Activated T-helper 2 cell treated with anti-CD3 and anti-CD28 coated beads, Interferon-gamma antibody, Interleukin-2, Interleukin-4, amounts not matched to agents 10 μg/mL and 5 μg/mL and 100 μg/mL, durations not matched to agents 14 hours and 24 hours and 36 hours (primary cell): ENCODE measurements at places on chromosomes 7 and 10. TPM values are rescaled to one million over a fixed set of nuclear protein-coding genes. Genes with fewer than 3 reads are reported as not detected.
A peak's percentile ranks its signal among the peaks of the same experiment; 100 is the strongest.

PNLIPRP3 gene
- not detected in 2 replicates for total RNA-seq

GPR141 gene
- total RNA-seq, result not detected in 2 replicates

GHRHR gene
- not detected in 2 replicates for total RNA-seq

LIPM gene
- not detected in 2 replicates for total RNA-seq

BHLHA15 gene
- total RNA-seq, result 0.41 and 0.80 TPM in 2 replicates

SAMD9L gene
- total RNA-seq, result 12.6 and 15.3 TPM in 2 replicates

CCDC3 gene
- total RNA-seq, result 0.09 and 0.11 TPM in 2 replicates

SYNPO2L gene
- total RNA-seq, result 0.05 TPM in 1 of 2 replicates, not detected in the other

PLPP4 gene
- total RNA-seq, result not detected in 2 replicates

DNA sequence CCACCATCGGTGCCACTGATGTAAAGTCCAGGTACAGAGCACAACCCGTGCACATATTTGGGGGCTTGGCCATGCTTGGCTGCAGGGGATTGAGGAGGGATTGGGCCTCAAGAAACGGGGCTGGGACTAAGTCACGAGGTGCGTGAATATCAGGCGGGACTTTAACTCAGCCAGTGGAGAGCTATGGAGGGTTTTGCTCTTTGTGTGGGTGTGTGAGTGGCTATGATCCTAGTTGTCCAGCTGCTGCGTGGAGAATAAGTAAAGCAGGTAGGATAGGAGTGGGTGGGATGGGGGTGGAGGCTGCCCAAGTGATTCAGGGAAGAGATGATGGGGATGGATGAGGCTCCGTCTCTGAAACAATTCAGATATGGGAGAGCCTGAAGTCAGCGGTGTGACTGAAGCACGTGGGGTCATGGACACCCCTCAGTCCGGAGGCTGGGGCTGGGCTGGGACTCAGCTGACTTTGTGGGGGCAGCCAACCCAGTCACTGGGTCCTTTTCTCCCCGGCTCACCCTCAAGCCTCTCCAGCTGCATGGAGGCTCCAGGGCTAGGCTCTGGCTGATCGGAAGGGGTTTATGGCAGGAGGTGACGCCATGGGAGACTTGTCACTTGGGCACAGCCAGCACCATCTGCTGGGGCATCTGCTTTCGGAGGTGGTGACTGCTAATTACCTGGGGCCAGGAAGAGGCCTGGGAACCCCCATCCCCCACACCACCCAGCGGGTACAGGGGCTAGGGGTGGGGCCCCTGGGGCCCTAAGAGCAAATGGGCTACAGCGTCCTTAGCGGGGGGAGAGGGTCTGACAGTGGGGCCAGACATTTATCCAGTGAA, 1.7 kb upstream of the LFNG start:
- peak overlapping the region; percentile 52 for H3K4me3 ChIP-seq
- H3K36me3 ChIP-seq, result peaks cover 6% of the 10 kb centered on the region
- DNase-seq, result no peak
- peaks cover 24% of the 10 kb centered on the region for H3K4me1 ChIP-seq
- peaks cover 3% of the 10 kb centered on the region for H3K27me3 ChIP-seq

DNA sequence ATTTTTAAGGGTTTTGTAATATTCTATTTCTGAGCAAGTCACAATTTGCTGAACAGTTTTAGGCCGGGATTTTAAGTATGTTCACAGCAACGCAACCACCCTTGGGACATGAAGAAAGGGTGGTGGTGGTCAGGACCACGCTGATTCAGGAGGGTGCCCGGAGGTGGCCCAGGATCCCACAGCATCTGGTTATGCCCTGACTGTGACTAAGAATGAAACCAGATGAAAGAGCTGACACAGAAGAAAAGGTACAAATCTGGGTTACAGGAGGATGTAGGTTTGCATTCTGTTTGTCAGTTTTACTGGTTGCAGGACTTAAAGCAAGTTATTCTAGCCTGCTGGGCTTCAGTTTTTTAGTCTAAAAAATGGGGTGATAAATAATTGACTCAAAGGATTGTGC, 279.7 kb downstream of the CCSER2 start:
- H3K27me3 ChIP-seq, result peaks cover 5% of the 10 kb centered on the region
- no peak for DNase-seq
- H3K4me3 ChIP-seq, result no peak overlapping the region
- no peak overlapping the region for H3K27ac ChIP-seq

GRCh38 chr7:79361214-79361613, 92.3 kb downstream of the MAGI2 start:
- no peaks in the 10 kb centered on the region for H3K27me3 ChIP-seq
- H3K36me3 ChIP-seq, result no peaks in the 10 kb centered on the region
- DNase-seq, result no peak
- H3K27ac ChIP-seq, result no peak overlapping the region

GRCh38 chr10:96655461-96656197, 64.7 kb downstream of the PIK3AP1 start:
- H3K36me3 ChIP-seq, result peaks cover 23% of the 10 kb centered on the region
- no peak overlapping the region for H3K27ac ChIP-seq
- no peaks in the 10 kb centered on the region for H3K27me3 ChIP-seq

- peaks cover 79% of the 10 kb centered on the region for H3K36me3 ChIP-seq
- no peak overlapping the region for H3K4me3 ChIP-seq
- no peaks in the 10 kb centered on the region for H3K27me3 ChIP-seq
These were observed 34.5 kb downstream of the PAXIP1 start for GRCh38 chr7:154968336-154969001.

- H3K27ac ChIP-seq, result no peak overlapping the region
- peaks cover 70% of the 10 kb centered on the region for H3K36me3 ChIP-seq
- H3K4me3 ChIP-seq, result no peak overlapping the region
- H3K27me3 ChIP-seq, result no peaks in the 10 kb centered on the region
- DNase-seq, result no peak
These were observed 20.9 kb downstream of the PARP12 start for GRCh38 chr7:140041659-140042385.

DNA sequence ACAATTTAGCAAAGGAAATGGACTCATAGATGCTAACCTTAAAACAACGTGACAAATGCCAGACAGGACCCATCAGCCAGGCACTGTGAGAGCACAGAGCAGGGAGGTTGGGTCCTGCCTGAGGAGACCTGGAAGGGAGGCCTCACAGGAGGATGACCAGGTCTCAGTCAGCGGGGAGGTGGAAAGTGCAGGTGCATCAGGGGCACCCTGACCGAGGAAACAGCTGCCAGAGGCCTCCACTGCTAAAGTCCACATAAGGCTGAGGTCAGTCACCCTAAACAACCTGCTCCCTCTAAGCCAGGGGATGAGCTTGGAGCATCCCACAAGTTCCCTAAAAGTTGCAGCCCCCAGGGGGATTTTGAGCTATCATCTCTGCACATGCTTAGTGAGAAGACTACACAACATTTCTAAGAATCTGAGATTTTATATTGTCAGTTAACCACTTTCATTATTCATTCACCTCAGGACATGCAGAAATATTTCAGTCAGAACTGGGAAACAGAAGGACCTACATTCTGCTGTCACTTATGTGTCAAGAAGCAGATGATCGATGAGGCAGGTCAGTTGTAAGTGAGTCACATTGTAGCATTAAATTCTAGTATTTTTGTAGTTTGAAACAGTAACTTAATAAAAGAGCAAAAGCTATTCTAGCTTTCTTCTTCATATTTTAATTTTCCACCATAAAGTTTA, 157.6 kb upstream of the LANCL2 start:
- peaks cover 2% of the 10 kb centered on the region for H3K27me3 ChIP-seq
- no peaks in the 10 kb centered on the region for H3K36me3 ChIP-seq
- peaks cover 3% of the 10 kb centered on the region for H3K4me1 ChIP-seq
- H3K4me3 ChIP-seq, result no peak overlapping the region

DNA sequence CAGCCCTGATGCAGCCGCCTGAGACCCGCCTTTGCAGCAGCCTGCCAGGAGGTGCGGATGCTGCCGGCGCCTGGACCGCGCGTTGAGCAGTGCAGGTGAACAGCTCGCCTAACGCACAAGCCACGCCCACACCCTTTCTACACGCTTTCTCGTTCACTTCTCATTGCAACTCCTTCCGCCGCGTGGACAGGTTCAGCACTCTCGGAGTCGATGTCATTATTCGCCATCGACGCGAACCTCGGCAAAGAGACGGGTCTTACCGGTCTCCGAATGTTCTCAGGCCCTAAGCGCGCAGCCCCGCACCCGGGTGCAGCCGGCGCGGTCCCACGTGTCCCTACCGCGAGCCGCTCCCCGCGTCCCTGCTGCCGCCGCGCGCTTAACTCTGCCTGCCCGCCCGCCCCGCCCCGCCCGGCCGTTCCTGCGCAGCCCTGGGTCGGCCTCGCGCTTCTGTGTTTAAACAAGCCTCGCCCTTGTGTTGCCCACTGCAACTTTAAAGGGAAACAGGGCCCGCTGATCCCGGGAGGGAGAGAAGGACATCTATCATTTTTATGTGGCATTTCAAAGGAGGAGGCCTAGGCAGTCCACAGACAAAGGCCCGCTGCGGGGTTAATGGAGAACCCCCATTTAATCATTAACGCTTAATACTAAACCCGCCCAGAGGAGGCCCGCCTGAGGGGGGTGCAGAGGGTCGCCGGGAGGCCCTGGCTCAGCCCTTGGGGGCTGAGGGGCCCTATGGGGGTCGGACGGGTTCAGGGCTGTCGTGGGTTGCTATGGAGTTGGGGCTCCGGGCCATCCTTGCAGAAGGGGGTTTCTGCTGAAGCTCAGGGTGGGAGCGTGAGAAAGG, 128.5 kb downstream of the WDR11 start:
- no peak overlapping the region for H3K4me3 ChIP-seq
- DNase-seq, result peak; percentile 12
- no peaks in the 10 kb centered on the region for H3K36me3 ChIP-seq
- H3K27me3 ChIP-seq, result peaks cover 40% of the 10 kb centered on the region
- H3K4me1 ChIP-seq, result peaks cover 1% of the 10 kb centered on the region
- H3K27ac ChIP-seq, result no peak overlapping the region

DNA sequence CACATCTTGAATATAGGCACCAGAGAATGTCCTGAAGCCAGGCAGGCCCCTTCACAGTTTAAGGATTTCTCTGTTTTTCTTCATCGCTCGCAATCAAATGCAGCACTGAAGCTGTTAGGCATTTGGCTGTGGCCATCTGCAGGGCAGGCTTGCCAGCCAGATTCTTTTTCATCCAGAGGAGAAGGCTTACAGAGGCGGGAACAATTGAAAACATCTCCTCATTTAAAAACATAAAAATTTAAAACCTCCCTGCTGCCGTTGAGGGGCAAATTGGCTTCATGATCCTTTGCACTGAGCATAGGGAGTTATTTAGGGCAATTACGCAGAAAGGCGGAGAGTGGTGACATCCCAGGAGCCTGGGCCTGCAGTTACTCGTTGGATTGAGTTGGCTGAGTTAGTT, 500.0 kb downstream of the TYW1 start:
- H3K36me3 ChIP-seq, result no peaks in the 10 kb centered on the region
- DNase-seq, result no peak
- no peaks in the 10 kb centered on the region for H3K4me1 ChIP-seq
- H3K4me3 ChIP-seq, result no peak overlapping the region
- H3K27ac ChIP-seq, result no peak overlapping the region

DNA sequence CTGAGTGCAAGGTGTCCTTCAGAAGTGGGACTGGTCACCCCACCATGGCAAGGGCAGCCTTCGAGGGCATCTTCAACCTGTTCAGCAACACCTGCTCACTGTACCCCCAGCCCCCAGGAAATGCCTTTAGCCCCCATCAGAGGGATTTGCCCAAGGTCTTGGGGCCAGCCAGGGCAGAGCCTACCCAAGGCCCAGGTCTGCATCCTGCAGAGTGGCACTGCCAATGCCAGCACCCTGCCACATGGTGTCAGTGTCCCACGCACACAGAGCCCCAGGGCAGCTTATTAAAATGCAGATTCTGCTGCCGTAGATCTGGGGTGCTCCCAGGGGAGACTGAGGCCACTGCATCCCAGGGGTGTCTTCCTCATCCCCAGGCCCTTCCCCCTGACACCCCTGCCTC, 106.2 kb upstream of the KCTD7 start:
- no peaks in the 10 kb centered on the region for H3K36me3 ChIP-seq
- H3K27me3 ChIP-seq, result no peaks in the 10 kb centered on the region
- H3K4me3 ChIP-seq, result no peak overlapping the region
- no peak for DNase-seq

- peaks cover 11% of the 10 kb centered on the region for H3K4me1 ChIP-seq
- no peak overlapping the region for H3K4me3 ChIP-seq
- H3K36me3 ChIP-seq, result peaks cover 65% of the 10 kb centered on the region
- peak overlapping the region; percentile 50 for H3K27ac ChIP-seq
- DNase-seq, result no peak
These were observed 18.1 kb downstream of the CDC123 start for GRCh38 chr10:12214093-12214492.

DNA sequence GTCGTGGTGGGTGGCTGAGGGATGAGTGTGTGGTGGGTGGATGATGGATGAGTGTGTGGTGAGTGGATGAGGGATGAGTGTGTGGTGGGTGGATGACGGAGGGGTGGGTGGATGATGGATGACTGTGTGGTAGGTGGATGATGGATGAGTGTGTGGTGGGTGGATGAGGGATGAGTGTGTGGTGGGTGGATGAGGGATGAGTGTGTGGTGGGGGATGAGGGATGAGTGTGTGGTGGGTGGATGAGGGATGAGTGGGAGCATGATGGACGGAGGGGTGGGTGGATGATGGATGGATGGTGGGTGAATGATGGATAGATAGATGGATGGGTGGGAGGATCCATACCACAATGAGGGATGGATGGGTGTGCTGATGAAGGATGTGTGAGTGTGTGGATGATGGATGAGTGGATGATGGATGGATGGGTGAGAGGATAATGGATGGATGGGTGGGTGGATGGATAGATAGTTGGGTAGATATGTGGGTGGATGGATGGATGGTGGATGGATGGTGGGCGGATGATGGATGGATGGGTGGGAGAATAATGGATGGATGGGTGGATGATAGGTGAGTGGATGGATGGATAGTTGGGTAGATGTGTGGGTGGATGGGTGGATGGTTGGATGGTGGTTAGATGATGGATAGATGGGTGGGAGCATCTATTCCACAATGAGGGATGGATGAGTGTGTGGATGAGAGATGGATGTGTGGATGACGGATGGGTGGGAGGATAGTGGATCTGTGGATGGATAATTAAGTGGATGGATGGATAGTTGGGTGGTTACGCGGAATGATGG, 266.8 kb downstream of the CELF2 start:
- no peak for DNase-seq
- no peak overlapping the region for H3K4me3 ChIP-seq
- no peak overlapping the region for H3K27ac ChIP-seq
- peaks cover 13% of the 10 kb centered on the region for H3K4me1 ChIP-seq

- H3K27me3 ChIP-seq, result peaks cover 15% of the 10 kb centered on the region
- peaks cover 2% of the 10 kb centered on the region for H3K4me1 ChIP-seq
- DNase-seq, result no peak
- H3K27ac ChIP-seq, result peak overlapping the region; percentile 50
- H3K36me3 ChIP-seq, result no peaks in the 10 kb centered on the region
These were observed 874 bp downstream of the BAIAP2L1 start for GRCh38 chr7:98399890-98400541.
